Fibroblast of gingiva (primary cell): ENCODE measurements at places on chromosomes 5 and 9.
A peak's percentile ranks its signal among the peaks of the same experiment; 100 is the strongest.

DNA sequence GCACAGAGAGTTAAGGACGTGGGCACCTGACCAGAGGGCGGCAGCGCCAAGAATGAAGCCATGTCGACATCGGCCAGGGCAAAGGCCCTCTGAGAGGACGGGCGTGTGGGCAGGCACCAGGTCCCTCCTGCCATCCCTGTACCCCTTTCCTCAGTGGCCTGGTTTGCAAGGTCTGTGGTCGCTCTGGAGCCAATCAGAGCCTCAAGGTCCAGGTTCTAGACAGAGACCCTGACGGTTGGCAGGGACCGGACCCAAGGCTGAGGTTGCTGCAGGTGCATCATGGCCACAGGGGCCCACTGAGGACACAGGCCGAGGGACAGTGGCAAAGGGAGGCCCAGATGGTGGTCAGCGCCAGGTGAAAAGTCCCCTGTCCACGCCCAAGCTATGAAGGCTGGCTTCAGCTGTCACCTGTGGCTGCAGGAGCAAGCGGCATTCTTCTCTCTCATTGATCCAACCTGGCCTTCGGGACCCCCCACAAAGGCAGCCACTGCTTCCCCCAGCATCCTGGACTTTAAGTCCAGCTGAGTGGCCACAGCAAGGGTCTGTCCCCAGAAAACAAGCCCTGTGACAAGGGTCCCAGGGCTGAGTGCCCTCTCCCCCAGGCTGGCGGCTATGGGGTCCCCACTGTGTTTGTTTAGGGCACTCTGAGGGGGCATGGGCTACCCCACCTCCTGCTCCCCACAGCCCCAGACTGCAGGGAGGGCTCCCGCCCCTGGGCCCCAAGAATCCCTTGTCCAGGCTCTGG lies 48.9 kb downstream of the VAV2 start:
- DNase-seq: no peak

DNA sequence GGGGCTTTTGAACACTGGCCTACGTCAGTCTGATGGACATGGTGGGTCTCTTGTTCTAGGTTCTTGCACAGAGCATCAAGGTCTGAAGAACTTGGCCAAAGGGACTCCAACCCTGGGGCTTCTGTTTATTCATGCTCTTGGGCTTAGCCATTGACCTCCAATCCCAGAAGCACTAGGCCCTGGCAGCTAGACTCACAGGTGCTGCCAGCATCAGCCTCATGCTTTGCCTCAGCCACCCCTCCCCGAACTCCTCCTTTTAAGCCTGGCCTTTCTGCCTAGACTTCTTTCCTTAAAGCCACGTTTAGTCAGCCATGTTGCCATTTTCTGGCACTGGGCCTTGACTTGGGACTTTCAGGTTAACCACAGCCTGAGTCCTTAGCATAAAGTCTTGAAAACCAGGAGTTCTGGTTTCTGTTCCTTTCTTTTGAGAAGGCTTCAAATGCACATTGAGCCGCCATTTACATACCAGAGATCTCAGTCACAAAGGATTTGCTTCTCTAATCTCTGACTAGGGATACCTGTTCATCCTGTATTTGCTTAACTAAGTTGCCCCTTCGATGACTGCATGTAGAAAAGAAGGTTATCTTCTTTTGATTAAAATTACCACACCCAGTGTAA lies 54.7 kb downstream of the ANGPTL2 start:
- DNase-seq: no peak

GRCh38 chr5:143437666-143438273 lies 34.3 kb upstream of the NR3C1 start:
- DNase-seq: no peak

DNA sequence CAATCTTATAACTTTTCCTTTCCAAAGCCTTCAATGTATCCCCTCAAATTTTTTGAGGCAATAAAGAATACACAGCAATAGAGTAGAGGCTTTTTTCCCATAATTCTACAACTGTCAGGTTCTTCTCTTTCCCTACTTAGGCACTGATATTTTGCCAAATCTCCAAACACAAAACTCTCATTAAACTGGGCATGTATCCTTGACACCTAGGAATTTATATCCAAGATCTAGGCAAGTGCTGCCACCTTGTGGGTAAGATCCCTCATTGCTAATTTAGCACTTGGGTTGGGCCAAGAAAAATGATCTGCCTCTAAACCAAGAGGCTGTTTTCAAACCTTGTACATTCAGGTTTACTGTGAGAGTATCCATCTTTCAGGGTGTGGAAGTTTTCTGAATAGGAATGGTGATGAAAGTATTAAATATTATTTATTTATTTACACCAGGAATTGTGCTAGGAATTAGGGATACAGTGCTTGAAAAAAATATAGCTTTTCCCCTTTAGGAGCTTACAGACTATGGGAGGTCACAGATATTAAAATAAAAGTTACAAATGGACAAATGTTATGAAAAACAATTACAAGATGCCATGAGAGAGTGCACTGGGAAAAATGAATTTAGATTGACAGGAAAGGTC lies 17.6 kb downstream of the TSTD2 start:
- DNase-seq: peak; percentile 40

DNA sequence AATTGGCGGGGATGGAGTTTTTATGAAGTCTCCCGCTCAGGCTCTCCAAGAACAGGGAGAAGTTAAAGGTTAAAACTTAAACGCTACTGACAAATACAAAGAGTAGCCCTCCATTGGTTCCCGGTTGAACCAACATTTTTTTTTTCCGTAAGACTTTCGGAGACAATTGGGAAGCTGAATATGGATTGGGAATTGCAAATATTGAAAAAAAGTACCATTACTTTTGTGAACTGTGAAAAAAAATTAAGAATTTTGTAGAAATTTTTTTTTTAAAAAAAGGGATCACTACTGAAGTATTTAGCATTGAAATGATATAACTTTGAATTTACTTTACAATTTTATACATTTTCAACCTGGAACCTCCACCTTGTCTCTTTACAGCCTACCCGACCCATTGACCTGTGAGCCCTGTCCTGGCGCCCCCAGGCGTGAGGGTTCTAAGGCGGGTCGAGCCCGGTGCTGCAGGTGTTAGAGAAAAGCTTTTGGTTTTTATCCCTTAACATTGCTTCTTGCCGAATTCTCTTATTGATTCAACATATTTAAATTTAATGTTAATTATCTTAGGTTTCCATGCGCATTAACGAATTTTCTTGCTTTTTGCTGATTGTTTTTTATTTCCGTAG lies 448 bp upstream of the ZNF782 start:
- DNase-seq: no peak

GRCh38 chr9:128828267-128828666 lies 1.3 kb downstream of the SPOUT1 start:
- no peak for DNase-seq

DNA sequence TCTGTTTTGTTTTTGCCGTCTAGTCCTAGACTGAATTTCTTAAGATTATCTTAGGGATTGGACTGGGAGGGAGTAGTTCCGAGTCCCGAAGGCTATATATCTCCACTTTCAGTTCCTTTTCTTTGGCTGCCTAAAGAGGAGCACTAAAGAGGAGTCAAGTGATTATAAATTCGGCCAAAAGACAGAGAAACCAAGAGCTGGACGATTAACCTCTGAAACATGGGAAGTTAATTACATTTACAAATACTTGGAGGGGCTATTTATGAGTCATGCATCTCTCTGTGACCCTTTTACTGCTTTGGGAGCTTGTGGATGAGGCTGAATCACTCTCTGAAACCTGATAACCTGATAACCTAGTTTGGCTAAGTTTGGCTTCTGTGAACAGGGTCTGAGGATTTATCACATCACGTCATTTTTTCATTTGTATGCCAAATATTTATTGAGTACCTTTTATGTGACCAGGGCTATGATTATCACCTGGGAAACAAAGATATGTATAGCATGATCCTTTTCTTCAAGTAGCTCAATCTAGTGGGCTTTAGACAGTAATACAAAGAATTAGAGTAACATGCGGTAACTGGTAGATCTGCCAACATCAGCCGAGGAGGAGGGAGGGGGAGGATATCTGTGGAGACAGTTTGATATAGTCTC lies 180.9 kb downstream of the CD180 start:
- no peak for DNase-seq

GRCh38 chr5:76807296-76807695 lies 11.5 kb upstream of the F2RL1 start:
- no peak for DNase-seq

DNA sequence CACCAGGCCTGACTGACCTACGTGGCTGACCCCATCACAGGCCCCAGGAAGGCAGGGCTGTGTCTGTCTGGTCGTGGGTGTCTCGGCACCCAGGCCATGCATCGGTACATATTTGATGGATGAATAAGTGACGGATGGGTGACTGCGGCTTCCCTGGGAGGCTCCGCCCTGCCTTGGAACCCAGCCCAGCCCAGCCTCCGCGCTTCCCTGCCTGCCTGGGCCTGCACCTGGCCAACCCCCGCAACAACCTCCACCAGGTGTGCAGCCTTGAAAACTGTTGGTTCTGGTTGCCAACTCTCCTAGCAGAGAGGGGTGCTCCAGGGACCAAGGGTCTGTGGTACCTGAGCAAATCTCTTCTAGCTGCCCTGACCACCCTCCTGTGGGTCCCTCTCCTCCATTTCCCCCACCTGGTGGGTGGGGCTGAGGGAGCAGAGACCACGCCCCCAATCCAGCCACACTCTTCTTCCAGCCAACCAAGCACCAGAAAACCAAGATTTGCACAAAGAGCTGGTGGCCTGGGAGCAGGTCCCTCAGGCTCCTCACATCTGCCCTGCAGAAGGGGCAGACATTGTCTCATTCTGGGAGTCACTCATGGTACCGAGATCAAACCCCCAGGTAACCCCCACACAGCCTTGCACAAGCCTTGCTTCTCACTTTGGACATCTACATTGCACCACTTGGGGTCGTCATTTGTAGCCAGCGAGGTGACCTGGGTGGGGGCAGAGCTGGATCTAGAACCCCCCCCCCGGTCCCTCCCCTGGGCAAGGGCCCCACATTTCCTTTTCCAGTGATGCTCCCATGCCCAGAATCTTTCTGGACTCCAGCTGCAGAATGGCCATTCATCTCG lies 100.6 kb upstream of the IER5L start:
- DNase-seq: no peak

DNA sequence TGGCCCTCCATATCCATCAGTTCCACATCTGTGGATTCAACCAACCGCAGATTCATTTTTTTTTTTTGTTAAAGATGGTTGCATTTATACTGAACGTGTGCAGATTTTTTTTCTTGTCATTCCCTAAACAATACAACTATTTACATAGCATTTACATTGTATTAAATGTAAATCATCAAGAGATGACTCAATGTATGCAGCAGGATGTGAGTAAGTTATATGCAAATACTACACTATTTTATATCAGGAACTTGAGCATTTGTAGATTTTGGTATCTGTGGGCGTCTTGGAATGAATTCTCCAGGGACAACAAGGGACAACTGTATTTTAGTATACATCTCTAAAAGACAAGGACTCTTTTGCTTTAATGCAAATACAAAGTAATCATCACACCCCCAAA lies 299.2 kb upstream of the ZNF608 start:
- no peak for DNase-seq

DNA sequence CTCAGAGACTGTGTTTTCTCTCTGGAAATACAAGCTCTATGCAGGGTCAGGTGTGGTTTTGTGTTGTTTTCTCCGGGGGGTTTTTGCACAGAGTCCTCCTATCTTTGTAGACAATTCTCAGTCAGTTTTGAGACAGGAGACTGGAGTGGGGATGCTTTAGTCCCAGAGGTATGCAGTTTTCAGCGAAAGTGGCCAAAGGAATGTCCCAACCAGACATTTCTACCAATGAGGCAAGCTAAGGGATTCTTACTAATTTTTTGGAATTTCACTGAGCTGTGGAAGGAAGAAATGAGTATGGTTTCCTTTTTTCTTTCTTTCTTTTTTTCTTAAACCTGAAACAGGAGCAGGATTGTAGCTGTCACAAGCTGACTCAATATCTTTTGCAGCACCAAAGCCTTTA lies 35.3 kb upstream of the PLPP1 start:
- peak; percentile 71 for DNase-seq

GRCh38 chr9:21320465-21320864 lies 14.7 kb downstream of the KLHL9 start:
- no peak for DNase-seq

DNA sequence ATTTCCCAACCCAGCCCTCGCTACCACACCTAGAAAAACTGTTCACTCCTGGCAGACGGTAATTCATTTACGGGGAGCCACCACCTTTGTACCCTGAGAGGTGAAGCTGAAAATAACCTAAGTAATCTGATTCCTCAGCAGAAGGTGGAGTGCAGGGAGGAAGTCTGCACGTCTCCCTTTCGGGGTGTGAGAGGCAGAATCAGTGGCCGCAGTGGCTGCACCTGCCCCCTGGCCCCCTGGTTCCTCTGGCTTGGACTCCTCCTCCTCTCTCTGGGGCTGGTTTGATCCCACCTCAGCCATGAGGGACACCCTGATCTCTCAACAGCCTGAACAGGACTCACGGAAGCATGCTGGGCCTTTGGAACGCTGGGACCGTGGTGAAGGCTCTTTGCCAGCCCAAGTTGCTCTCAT lies 10.5 kb downstream of the TMEM174 start:
- no peak for DNase-seq

DNA sequence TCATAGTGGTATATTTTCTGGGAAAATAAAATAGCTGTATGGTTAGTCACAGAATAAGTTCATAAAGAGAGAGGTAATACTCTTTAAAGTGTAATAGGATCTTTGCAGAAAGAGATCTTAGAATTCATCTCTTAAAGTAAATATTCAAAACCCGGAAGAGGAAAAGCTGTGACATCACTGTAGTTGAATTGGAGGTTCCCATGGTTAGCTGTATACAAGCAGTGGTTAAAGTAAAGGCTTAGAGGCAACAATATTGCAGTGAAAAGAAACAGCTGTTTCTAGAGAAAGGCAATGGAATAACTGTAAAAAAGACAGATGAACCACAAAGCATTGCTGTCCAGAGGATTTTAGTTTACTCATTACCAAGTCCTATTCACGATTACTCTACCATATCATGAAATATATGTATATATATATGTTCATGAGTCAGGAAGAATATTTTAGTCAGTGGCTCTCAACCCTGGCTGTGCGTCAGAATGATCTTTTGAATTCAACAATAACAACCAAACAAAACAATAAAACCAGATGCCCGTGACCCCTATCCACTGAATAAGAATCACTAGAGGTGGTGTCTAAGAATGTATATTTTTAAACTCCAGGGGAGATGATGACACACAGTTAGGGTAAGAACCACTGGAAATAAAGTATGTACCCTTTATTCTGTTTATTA lies 4.7 kb downstream of the ERCC6L2 start:
- DNase-seq: peak; percentile 51
